Epithelial cell of umbilical artery (primary cell): ENCODE measurements at places on chromosomes 4 and X. TPM values are rescaled to one million over a fixed set of nuclear protein-coding genes. Genes with fewer than 3 reads are reported as not detected.

Gene USP17L19
- total RNA-seq, result not detected in 2 replicates

Gene RAPGEF2
- 61.4 and 64.0 TPM in 2 replicates for total RNA-seq

Gene TBX22
- total RNA-seq, result not detected in 2 replicates

Gene EVC2
- total RNA-seq, result 6.8 and 11.7 TPM in 2 replicates

Gene CLDN34
- not detected in 2 replicates for total RNA-seq

Gene MEPE
- not detected in 2 replicates for total RNA-seq

Gene RBM46
- total RNA-seq, result under 0.01 TPM in 1 of 2 replicates, not detected in the other

Gene ALB
- not detected in 2 replicates for total RNA-seq

Gene SOX3
- not detected in 2 replicates for total RNA-seq
